ENCODE measurements at places on chromosomes 1 and 21. TPM values are rescaled to one million over a fixed set of nuclear protein-coding genes. Genes with fewer than 3 reads are reported as not detected.

- no peak for DNase-seq
Observed at GRCh38 chr1:230330157-230330556, 96.0 kb downstream of the PGBD5 start.

- DNase-seq = no peak
Observed at GRCh38 chr1:228007801-228008341, 1.1 kb downstream of the WNT3A start.

DNA sequence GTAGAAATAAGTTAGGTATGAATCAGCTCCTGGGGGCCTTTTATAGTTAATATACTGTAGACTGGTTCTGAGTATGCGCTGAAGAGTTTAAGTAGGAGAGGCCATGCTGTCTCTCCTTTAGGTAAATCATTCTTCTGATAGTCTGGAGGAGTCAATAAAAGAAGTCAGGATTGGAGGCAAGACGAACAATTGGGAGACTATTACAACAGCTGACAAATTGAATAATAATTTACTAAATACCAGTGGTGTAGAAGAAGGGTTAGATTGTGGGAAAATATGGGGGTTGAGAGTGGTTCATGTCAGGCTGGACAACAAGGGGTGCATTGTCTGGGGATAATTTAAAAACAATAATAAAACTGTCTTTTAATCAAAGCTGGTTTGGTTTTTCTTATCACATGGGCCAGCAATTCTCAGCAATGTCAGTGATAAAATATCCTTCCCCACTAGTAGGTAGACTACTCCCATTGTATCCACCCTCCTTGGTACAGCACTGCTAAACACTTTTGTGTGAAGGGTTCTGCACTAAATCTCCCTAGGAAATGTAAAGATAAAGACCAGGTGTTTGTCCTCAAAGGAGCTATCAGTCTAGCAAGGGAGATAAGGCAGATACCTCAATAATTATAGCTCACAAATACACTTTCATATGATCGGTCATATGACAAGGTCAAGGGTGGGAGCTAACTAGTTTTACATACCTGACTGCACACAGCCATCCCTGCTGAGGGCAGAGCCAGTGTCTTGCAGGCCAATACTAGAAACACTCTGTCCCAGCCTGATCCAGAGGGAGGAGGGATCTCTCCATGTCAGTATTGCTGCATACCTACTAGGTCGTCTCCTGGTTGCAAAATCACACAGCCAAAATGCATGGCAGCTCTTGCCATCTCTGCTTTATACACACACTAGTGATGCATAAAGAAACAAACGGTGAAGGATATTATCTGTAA lies 299.7 kb downstream of the VAV3 start:
- no peak for DNase-seq

The AGO3 gene
- total RNA-seq = 30.4 TPM

Data from T-helper 17 cell (primary cell).